ENCODE measurements at places on chromosomes 5 and 9.
A peak's percentile ranks its signal among the peaks of the same experiment; 100 is the strongest.

DNA sequence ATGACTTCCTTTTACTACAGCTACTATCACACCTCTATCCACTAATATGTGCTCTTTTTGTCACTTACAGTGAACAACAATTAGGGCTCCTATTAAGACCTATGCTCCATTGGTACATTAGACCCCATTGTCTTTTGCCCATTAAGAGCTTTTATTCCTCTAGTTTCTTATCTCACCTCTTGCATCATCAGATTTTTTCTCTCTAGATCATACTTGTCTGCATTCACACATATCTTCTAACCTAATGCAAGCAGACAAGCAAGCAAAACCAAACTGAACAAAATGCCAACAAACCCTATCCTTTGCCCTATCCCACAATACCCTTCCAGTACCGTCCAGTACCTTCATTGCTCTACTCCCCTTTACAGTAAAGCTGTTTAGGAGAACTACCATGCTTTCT, 10.1 kb upstream of the RBM27 start:
- no peak for DNase-seq
- no peaks in the 10 kb centered on the region for H3K27me3 ChIP-seq
- no peaks in the 10 kb centered on the region for H3K36me3 ChIP-seq
- no peaks in the 10 kb centered on the region for H3K4me1 ChIP-seq

DNA sequence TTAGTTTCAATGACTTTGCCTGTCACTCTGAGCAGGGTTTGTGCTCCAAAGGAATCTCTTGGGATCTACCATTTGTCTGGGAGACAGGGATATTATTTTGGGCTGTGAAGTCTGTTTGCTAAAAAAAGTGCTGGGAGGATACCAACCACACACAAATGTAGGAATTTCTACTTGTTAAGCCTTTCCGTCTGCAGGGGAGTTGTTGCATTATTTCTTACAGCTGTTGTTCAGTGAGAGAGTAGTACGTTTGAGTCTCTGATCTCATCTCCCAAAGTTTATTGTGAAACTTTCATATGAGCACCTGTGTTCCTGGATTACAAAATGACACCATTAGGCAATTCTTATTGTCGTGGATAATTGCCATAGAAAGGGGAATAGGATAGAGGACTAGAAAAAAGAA, 78.3 kb upstream of the SEMA6A start:
- no peak overlapping the region for H3K4me3 ChIP-seq
- DNase-seq: no peak
- no peaks in the 10 kb centered on the region for H3K4me1 ChIP-seq
- H3K27ac ChIP-seq: no peak overlapping the region
- H3K27me3 ChIP-seq: no peaks in the 10 kb centered on the region

DNA sequence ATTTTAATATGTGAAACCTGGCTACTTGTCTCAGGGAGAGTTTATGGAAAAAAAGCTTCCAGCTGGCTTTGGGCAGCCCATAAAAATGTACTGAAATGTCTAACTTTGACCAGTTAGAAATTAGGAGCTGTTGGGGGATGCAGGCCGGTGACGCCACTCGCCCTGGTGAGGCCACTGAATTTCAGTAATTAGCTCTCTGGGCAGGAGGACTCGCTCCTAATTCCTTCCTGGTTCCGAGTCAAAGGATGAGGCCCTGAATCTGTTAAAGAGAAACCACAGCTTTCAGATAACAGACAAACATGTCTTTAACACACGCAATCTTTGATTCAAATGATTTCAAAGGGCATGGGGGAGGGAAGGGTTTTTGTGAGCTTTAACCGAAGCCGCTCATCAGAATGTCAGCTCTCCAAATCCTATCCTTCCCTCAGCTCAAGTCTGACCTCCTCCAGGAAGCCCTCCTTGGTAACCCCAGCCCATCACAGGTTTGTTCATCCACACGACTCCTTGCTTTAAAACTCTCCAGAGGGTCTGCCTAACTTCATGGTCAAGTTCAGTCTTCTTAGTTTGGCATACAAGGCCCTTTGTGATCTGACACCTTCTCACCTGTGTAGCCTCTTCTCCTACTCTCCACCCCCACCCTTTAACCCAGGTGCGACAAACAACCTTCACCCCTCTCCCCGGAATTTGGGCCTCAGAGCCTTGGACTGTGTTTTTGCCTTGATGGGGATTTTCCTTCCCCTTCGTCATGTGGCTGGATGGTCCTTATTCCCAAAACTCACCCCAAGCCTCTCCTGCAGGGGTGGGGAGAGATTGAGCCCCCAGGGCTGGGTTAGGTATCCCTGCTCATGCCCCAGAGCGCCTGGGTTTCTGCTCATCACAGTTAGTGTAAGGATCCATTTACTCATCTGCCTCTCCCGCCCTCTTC, 13.6 kb upstream of the PHF19 start:
- H3K36me3 ChIP-seq: no peaks in the 10 kb centered on the region
- H3K4me1 ChIP-seq: peaks cover 75% of the 10 kb centered on the region
- H3K27me3 ChIP-seq: no peaks in the 10 kb centered on the region
- DNase-seq: peak; percentile 69
- H3K4me3 ChIP-seq: peak overlapping the region; percentile 17

DNA sequence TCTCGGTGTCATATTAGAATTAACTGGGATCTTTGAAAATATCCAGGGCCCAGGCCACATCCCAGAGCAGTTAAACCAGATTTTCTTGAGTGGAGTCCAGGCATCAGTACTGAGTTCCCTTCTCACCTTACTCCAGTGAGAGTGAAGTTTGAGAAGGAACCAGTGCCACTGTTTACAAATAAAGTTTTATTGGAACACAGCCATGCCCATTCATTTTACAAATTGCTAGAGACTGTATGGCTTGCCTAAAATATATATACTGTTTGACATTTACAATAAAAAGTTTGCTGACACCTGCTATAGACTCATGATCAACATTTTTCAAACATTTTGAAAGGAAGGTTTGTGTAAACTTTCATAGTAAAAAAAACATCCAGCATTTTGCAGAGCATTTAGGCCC, 63.7 kb upstream of the DMRT3 start:
- no peak overlapping the region for H3K27ac ChIP-seq
- no peak overlapping the region for H3K4me3 ChIP-seq
- no peak for DNase-seq
- no peaks in the 10 kb centered on the region for H3K4me1 ChIP-seq
- H3K36me3 ChIP-seq: no peaks in the 10 kb centered on the region

DNA sequence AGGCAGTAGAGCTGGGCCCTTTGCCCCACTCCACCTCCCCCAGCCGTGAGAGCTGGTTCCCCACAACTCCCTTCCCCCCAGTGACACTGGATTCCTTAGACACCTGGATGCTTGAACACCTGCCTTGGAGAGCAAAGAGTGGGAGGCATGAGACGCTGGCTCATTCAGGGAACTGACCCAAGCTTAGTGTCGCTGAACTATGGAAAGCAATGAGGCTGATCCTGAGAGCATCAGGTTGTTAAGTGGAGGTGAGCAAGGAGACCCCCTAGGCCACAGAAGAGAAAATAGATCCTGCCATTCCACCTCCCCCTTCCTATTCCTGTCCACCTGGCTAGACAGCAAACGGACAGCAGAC, 2.0 kb downstream of the CCL19 start:
- H3K27ac ChIP-seq: no peak overlapping the region
- no peaks in the 10 kb centered on the region for H3K27me3 ChIP-seq
- no peaks in the 10 kb centered on the region for H3K4me1 ChIP-seq
- no peak for DNase-seq

Measured in CD4-positive, alpha-beta T cell (primary cell).